ENCODE measurements at places on chromosomes 4 and X.

DNA sequence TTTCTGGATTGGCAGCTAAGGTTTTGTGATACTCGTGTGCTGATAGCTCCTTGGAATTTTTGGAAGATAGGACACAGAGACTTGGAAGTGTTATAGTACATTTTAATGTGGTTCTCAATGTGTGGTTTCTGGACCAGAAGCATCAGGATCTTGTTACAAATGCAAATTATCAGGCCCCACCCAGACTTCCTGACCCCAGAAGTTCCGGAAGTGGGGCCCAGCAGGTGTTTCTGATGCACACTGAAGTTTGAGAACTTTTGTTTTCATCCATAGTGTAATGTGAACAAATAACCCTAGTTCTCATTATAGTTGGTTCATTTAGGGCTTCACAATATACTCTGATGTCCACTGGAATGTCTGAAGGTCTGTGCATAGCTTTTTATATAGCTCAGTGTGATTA, 49.6 kb downstream of the LAMP2 start:
- DNase-seq, result no peak

DNA sequence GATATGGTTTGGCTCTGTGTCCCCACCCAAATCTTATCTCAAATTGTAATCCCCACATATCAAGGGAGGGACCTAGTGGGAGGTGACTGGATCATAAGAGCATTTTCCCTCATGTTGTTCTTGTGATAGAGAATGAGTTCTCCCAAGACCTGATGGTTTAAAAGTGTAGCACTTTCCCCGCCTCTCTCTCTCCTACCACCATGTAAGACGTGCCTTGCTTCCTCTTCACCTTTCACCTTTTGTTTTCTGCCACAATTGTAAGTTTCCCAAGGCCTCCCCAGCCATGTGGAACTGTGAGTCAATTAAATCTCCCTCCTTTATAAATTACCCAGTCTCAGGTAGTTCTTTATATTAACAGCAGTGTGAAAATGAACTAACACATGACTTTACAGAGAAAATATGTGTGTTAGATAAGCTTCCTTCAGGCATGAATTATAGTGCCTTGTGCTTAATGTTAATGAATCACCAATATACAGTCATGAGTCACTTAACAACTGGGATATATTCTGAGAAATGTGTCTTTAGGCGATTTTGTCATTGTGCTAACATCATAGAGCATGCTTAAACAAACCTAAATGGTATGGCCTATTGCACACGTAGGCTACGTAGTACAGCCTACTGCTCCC, 37.9 kb downstream of the PDGFC start:
- DNase-seq, result peak; percentile 92

GRCh38 chr4:77146186-77147078, 10.6 kb upstream of the CCNG2 start:
- DNase-seq, result peak; percentile 57

GRCh38 chr4:157806184-157806583, 366.6 kb downstream of the GASK1B start:
- no peak for DNase-seq

GRCh38 chrX:122622795-122623194, 561.3 kb upstream of the GRIA3 start:
- DNase-seq, result no peak

GRCh38 chrX:150487369-150488094, 80.9 kb upstream of the MTM1 start:
- DNase-seq, result no peak

DNA sequence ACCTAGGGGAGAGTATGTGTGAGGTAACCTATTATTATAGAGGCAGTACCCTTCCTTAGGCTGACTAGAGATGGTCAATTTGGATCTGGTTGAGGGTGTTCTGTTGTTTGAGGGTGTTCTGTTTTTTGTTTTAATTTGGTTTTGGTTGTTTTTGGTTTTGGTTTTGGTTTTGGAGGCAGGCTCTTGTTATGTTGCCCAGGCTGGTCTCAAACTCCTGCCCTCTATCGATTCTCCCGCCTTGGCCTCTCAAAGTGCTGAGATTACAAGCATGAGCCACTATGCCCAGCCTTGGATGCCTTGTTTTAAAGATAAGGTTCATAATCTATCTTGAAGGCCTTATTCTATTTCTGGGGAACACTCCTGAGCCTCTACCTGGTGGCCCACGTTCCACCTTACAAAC, 912 bp downstream of the CXorf65 start:
- no peak for DNase-seq

DNA sequence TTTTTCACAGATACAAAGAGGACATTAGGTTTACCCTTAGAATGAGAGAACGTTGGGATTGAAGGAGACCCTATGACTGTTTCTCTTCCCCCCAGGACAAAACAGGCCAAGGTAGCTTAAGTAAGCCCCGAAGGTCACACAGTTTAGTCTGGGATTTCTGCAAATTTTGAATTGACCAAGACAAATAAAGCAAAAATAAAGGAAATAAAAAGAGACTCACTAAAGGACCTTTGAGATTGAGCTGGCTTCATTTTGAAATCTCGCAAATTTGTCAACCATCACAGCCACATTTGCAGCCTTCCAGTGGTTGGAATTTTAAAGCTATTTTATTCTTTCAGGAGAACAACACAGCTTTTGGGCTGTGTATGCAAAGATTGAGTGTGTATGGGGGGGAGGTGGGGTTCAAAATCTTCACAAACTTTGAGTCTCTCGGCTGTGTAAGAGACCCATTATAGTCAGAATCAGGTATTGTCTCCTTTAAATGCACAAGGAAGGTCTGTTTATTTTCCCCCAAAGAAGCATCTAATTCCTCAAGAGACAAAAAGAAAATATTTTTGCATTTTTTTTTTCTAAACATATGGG, 4.2 kb downstream of the TMSB4X start:
- no peak for DNase-seq

- DNase-seq, result no peak
These were observed 93.8 kb downstream of the MBNL3 start for GRCh38 chrX:132395026-132395425.

- no peak for DNase-seq
These were observed 12.1 kb upstream of the TENM3 start for GRCh38 chr4:182231080-182231479.

- DNase-seq, result peak; percentile 53
These were observed 1.7 kb downstream of the HCFC1 start for GRCh38 chrX:153969904-153970356.

DNA sequence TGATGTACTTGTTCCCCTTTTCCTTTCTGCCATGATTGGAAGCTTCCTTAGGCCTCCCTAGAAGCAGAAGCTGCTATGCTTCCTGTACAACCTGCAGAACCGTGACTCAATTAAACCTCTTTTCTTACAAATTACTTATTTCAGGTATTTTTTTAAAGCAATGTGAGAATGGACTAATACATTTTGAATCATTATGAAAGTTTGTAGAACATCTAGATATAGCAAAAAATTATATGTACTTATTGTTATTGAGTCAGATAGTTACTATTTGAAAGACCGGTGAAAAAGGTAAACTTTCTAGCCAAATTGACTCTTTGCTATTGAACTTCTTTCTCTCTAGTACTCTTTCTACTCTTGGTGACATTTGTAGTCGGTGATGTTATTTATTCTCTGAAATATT, 777.3 kb upstream of the GALNTL6 start:
- no peak for DNase-seq

DNA sequence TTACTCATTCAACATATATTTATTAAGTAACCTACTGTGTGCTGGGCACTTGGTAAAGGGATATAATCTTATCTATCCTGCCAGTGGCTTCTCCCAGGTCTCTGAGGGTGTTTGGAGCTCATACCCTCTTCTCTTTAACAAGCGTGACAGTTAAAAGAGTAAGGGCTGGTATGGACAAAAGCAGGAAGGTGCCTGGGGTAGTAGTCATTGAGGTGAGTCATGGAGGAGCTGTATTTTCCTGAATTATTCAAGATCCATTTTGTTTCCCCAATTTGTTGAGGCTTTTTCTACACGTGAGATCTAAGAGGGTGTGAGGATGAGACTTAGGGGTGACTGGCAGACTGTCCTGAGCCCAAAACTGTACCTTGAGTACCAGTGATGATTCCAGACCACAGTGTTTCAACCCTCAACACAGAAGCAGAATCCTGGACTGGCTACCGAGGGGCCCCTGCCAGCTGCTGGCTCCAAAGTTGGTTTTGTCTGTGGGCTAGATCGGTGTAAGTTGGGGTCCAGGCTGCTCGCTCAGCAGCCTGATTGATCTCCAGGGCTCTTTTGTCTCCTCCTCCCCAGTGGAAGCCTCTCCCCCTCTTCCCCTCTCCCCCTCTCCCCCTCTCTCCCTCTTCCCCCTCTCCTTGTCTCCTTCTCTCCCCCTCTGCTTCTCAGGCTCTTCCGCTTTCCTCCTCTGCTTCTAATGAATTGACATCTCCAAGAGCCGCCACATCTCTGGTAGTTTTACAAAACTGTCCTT, at the start of gene DRP2:
TSS of gene DRP2 (plus strand) at position 671 of the 748 bp plus-strand sequence. CDS start 11,862 bp downstream, outside the sequence.
- DNase-seq, result peak; percentile 40

DNA sequence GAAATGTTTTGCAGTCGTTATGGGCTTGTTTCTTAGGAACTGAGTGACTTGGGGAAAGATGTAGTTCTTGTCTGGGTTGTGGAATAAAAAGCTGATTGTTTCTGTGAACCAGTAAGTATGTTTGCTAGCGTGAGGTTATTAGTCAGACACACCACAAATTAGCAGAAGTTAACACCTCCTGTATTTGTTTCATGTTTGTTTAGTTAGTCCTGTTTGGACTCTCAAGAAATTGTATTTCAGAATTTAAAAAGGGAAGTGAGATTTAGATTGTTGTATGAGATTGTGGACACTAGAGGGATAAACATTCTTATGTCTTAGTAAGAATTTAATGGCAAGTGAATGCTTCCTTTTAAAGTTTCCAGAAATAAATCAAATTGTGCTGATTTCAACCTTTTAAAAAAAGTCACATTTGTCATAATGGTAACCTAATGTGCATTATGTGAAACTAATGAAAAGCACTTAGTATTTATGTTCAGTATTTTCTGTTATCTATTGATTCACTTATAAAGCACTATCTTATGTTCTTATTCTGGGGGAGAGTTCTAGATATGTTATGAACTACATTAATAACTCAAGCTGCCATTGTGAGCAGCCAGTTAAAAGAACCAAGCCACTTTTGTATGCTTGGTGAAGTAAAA, 25.6 kb downstream of the ATP10D start:
- DNase-seq, result peak; percentile 54

DNA sequence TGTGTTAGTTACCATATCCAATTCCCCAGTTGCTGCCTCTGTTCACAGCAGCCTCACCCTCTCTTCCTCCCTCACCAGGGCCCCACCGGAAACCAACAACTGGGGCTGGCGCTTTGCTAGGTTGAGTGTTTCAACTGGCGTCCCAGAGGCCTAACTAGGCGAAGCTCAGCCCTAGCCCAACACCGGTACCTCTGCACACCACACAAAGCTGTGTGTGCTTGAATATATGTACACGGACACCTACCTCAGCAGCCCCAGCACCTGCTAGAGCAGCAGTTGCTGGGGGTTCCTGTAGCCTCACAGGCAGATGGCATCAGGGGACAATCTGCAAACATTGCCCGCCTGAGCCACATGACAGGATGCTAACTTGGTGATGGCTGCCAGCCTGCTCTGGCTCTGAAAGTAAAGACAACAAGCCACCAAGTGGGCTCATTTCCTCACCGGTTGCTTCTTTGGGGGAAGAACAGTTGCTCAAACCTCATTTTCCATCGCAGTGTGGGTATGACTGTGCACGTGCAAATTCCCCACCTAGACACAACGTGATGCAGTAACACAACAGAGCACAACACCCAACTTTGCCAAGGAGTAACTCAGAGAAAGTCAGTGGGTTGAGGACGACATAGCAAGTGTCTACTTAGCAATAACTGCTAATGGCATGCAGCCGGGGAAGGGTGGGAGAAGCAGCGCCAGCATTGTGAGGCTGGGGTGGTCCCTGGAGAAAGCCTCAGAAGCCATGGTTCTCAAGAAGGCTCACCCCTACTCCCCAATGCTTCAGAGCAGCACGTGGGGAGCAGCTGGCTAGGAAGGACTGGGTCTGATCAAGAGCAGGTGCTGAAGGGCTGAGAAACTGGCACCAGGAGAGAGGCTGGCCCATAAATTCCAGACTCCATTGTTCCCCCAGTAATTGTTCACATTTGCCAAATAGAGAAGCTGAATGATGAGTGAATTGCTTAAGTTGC, 139.5 kb downstream of the SH3KBP1 start:
- no peak for DNase-seq

DNA sequence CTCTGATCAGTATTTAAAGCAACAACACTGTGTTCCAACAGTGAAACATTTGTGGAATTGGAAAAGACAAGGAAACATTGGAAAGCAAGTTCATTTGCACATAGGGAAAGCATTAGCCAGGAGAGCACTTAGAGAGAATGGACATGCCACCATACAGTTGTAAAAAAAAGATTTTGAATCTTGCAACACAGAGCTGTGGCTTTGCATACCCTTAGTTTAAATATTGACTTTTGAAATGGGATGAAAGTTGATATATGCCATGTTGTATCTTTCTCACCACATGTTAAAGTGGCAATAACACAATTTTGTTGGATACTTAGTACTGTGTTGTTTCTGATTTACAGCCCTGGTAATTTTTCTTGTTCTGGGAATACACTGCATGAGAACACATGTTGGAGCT, 208.1 kb downstream of the BMPR1B start:
- no peak for DNase-seq

- no peak for DNase-seq
These were observed 4.0 kb downstream of the DIPK2B start for GRCh38 chrX:45196701-45197100.

All from mesenchymal stem cell (in vitro differentiated cells and primary cell).